Upper lobe of right lung (tissue), 1 donor: ENCODE measurements at places on chromosomes 11 and 22. TPM values are rescaled to one million over a fixed set of nuclear protein-coding genes. Genes with fewer than 3 reads are reported as not detected.

TSKU gene
- total RNA-seq = 18.1 TPM

GRCh38 chr22:36383110-36383581, 4.6 kb downstream of the MYH9 start:
- H3K4me3 ChIP-seq = peak overlapping the region; percentile 96
- peaks cover 79% of the 10 kb centered on the region for H3K4me1 ChIP-seq
- no peak for DNase-seq
- H3K27me3 ChIP-seq = no peaks in the 10 kb centered on the region

GRCh38 chr22:46454504-46455269, 82.7 kb downstream of the CELSR1 start:
- H3K27me3 ChIP-seq = no peaks in the 10 kb centered on the region
- H3K27ac ChIP-seq = no peak overlapping the region
- peak; percentile 54 for DNase-seq
- H3K4me3 ChIP-seq = no peak overlapping the region
- H3K36me3 ChIP-seq = no peaks in the 10 kb centered on the region

- DNase-seq = no peak
- no peak overlapping the region for H3K4me3 ChIP-seq
- peaks cover 8% of the 10 kb centered on the region for H3K4me1 ChIP-seq
- no peaks in the 10 kb centered on the region for H3K27me3 ChIP-seq
Measured at GRCh38 chr11:110479108-110480101, 49.7 kb downstream of the FDX1 start.

- no peak overlapping the region for H3K27ac ChIP-seq
- peaks cover 6% of the 10 kb centered on the region for H3K4me1 ChIP-seq
- H3K4me3 ChIP-seq = no peak overlapping the region
Measured at GRCh38 chr11:95248666-95249467, 17.9 kb upstream of the SESN3 start.

SCGB1D2 gene
- not detected for total RNA-seq

GSTT2 gene
- total RNA-seq = 1.1 TPM

GRCh38 chr11:15769203-15769602, 587.1 kb downstream of the SOX6 start:
- peaks cover 4% of the 10 kb centered on the region for H3K4me1 ChIP-seq
- H3K27ac ChIP-seq = no peak overlapping the region
- no peaks in the 10 kb centered on the region for H3K36me3 ChIP-seq
- no peaks in the 10 kb centered on the region for H3K27me3 ChIP-seq
- no peak overlapping the region for H3K4me3 ChIP-seq
- DNase-seq = peak; percentile 56

DNA sequence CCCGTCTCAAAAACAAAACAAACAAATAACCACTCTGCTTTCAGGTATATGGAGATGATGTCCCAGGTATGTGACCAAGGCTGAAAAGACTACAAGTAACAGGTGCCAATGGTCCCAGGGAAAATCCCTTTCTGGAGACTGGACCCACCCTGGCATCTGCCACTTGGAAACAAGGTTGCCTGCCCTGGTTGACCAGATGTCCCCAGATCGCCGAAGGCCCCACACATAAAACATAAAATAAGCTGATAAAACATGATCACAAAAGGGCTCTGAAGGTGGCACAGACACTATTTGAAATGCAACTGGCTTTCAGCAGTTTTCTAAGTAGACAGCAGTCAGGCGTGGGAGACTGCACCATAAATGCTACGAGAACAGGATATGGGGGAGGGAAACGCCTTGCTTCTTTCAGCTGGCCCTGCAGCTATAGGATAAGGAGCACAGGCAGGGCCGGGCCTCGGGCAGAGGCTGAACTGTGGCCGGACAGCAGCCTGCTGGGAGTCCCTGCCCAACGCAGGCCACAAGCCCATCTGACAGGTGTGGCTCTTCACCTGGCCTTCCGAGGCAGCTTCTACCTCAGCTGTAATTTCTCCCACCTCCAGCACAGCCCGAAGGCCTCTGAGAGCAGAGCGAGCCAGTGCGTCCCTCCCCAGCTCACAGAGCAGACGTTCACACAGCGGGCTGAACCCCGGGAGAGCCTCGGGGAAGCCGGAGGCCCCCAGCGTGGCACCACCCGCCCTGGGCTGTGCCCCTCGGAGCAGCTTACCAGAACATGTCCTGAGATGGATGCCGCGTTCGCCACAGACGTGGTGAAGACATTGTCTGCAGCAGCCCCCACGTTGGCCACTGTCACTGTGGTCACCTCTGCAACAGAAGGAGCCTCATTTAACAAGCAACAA, 4.0 kb downstream of the DEAF1 start:
- peaks cover 41% of the 10 kb centered on the region for H3K36me3 ChIP-seq
- H3K4me1 ChIP-seq = peaks cover 13% of the 10 kb centered on the region
- no peak overlapping the region for H3K4me3 ChIP-seq
- no peak for DNase-seq
- no peaks in the 10 kb centered on the region for H3K27me3 ChIP-seq

- peaks cover 17% of the 10 kb centered on the region for H3K4me1 ChIP-seq
- peaks cover 36% of the 10 kb centered on the region for H3K36me3 ChIP-seq
- peak overlapping the region; percentile 92 for H3K27ac ChIP-seq
- peak overlapping the region; percentile 88 for H3K4me3 ChIP-seq
- DNase-seq = no peak
Measured at GRCh38 chr11:67429038-67429668, 859 bp downstream of the RPS6KB2 start.

DNA sequence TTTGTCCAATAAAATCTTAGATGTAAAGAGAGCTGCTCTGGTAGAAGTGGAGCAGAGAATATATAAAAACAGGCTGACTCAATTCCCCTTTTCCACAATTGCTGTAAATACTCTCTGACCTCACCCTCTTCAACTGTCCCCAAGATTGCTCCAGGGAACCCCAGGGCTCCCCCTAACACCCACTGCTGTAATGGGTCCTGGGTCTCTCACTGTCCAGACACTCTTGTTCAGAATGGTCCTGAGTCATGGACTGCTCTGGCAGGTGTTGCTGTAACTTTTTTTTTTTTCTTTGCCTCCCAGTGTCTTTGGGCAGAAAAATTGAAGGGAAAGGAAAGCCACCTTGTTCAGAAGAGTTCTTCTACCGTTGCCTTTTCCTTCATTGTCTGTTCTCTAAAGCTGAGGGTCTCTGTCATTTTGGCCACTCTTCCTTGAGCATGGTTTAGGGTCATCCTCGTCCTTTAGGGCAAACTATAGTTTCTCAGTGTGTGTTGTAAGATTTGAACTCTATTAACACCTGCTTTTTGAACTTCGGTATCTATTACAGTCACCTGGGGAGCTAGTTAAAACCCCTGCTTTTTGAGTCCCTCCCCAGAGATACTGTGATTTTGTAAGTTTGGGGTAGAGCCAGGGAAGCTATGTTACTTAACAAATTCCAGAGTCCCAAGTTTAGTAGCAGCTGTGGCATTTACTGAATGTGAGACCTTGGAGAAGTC, 209.5 kb downstream of the NAV2 start:
- H3K27ac ChIP-seq = no peak overlapping the region
- H3K4me3 ChIP-seq = no peak overlapping the region
- no peak for DNase-seq
- no peaks in the 10 kb centered on the region for H3K27me3 ChIP-seq
- peaks cover 14% of the 10 kb centered on the region for H3K4me1 ChIP-seq

CARNS1 gene
- 2.7 TPM for total RNA-seq

- no peak overlapping the region for H3K4me3 ChIP-seq
- H3K27me3 ChIP-seq = no peaks in the 10 kb centered on the region
- H3K27ac ChIP-seq = no peak overlapping the region
- no peaks in the 10 kb centered on the region for H3K36me3 ChIP-seq
Measured at GRCh38 chr11:87292598-87292997, 254.9 kb downstream of the TMEM135 start.

GRIK4 gene
- total RNA-seq = 4.3 TPM

DNA sequence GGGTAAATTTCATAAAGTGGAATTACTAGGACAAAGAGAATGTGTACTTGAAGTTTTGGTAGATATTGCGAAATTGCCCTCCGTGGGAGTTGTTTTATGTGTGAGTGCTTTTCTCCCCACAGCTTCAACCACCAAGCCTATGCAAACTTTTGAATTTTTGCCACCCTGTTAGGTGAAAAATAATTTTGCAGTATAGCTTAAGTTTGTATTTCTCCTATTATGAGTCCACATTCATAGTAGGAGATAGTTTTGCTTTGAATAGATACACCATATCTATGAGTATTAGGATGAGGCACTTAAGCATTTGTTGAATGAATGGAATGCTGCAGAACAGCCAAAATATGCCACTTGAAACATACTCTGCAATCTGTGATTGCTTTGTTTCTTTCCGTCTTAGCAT, 43.6 kb downstream of the UVRAG start:
- H3K4me3 ChIP-seq = no peak overlapping the region
- no peaks in the 10 kb centered on the region for H3K36me3 ChIP-seq
- peak overlapping the region; percentile 39 for H3K27ac ChIP-seq
- peaks cover 9% of the 10 kb centered on the region for H3K4me1 ChIP-seq

- H3K4me3 ChIP-seq = no peak overlapping the region
- H3K36me3 ChIP-seq = no peaks in the 10 kb centered on the region
- no peak for DNase-seq
Measured at GRCh38 chr11:113022262-113022661, 61.0 kb downstream of the NCAM1 start.

- no peaks in the 10 kb centered on the region for H3K27me3 ChIP-seq
- no peak overlapping the region for H3K4me3 ChIP-seq
- peaks cover 25% of the 10 kb centered on the region for H3K36me3 ChIP-seq
- peaks cover 23% of the 10 kb centered on the region for H3K4me1 ChIP-seq
Measured at GRCh38 chr11:126341760-126342161, 13.7 kb upstream of the ST3GAL4 start.

- no peak for DNase-seq
- H3K27me3 ChIP-seq = no peaks in the 10 kb centered on the region
- H3K27ac ChIP-seq = no peak overlapping the region
- H3K4me1 ChIP-seq = peaks cover 9% of the 10 kb centered on the region
- H3K36me3 ChIP-seq = no peaks in the 10 kb centered on the region
Measured at GRCh38 chr11:76739798-76740197, 43.4 kb upstream of the TSKU start.

AGBL2 gene
- 0.96 TPM for total RNA-seq

GRCh38 chr11:61778920-61779650, 13.3 kb downstream of the TMEM258 start:
- no peaks in the 10 kb centered on the region for H3K27me3 ChIP-seq
- no peak for DNase-seq
- H3K36me3 ChIP-seq = peaks cover under 1% of the 10 kb centered on the region
- no peak overlapping the region for H3K4me3 ChIP-seq

DNA sequence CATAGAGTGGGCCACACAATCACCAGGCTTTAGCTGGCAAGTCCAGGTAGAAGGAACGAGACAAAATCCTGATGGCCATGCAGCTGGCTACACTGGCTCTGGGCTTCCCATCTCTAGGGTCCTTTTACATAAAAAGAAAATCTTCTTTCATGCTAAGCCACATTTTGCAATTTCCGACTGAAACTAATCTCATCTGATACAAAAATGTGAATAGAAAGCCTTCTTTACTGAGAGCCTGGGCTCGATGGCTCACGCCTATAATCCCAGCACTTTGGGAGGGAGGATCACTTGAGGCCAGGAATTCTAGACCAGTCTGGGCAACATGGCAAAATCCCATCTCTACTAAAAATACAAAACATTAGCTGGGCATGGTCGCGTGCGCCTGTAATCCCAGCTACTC, 67.2 kb downstream of the MICAL3 start:
- DNase-seq = no peak
- no peak overlapping the region for H3K4me3 ChIP-seq
- H3K36me3 ChIP-seq = no peaks in the 10 kb centered on the region

GRCh38 chr11:120078397-120078796, 59.5 kb downstream of the TRIM29 start:
- no peak for DNase-seq
- peaks cover 7% of the 10 kb centered on the region for H3K27me3 ChIP-seq
- no peaks in the 10 kb centered on the region for H3K36me3 ChIP-seq
- H3K27ac ChIP-seq = no peak overlapping the region

- no peak overlapping the region for H3K4me3 ChIP-seq
- no peaks in the 10 kb centered on the region for H3K36me3 ChIP-seq
- no peak overlapping the region for H3K27ac ChIP-seq
- no peak for DNase-seq
Measured at GRCh38 chr22:43600265-43600664, 188.5 kb downstream of the MPPED1 start.

ANO5 gene
- total RNA-seq = 5.9 TPM

SLC25A18 gene
- total RNA-seq = 1.2 TPM

DNA sequence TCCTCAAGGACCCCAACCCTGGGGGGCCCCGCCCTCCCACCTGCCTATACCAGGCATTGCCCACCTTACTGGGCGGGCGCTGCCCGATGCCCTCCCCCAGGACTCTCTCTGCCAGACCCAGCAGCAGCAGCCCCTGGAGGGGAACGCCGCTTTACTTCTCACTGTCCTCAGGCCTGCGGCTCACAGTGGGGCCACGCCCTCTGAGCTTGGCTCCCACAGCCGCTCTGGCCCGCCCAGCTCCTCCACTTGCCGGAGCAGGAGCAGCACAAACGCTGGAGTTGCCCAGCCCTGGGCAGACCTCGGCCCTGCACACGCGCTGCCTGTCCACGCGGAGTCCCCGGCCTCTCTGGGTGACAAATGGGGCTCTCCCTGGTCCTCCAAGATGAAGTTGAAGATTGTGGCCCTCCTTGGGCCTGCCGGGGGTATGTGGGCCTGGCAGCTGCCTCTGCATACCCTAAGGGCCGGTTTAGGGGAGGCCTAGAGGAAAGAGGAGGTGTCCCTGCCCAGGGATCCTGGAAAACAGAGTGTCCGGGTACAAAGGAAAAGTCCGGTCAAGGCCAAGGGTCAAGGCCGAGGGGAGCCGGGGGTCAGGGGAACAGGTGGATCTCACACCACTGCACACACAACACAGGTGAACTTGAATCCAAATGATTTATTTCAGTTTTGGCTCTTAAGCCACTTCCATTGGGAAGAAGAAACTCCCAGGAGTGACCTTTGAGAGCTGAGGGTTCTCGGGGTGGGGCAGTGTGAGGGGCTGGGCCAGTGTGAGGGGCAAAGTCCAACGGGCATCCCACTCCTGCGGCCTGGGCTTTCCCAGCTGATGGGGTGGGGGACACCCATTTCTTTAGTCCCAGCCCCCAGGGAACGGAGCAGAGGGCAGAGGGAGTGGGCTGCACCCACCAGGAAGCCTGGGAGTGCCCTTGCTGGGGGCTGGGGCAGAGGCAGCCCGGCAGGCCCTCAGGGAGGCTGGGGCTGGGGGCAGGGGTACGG, 674 bp upstream of the BAIAP2L2 start:
- H3K4me3 ChIP-seq = no peak overlapping the region
- H3K27ac ChIP-seq = no peak overlapping the region
- DNase-seq = no peak
- H3K4me1 ChIP-seq = peaks cover 8% of the 10 kb centered on the region
- H3K36me3 ChIP-seq = no peaks in the 10 kb centered on the region

DNA sequence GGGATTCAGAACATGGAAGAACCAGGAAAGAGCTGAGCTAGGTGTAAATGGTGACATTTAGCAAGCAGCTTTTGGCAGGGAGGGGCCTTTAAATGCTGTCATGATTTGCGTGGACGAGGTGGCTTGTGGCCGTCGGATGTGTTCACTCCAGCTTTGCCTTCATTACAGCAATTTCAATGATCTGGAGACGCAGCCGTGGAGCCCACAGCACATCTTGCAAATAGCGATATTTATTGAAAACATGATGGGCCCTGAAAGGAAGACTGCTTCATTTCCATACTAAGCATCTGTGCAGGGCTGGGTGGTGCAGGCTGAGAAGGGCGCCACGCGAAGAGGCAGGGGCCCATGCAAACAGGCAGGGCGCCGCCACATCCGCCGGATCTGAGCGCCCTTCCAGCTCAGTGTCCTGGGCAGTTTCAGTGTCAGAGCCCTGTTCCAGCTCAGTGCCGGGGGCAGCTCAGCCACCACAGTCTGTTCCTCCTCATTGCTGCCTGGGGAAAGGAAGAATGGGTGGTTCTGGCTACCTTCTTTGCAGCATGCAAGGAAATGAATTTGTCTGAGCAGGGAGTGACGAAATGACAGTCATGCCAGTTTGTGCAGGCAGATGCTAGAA, 111.1 kb upstream of the TTC12 start:
- H3K27me3 ChIP-seq = no peaks in the 10 kb centered on the region
- no peak overlapping the region for H3K4me3 ChIP-seq
- no peaks in the 10 kb centered on the region for H3K4me1 ChIP-seq
- no peaks in the 10 kb centered on the region for H3K36me3 ChIP-seq
- H3K27ac ChIP-seq = no peak overlapping the region
